Stimulated activated CD8-positive, alpha-beta memory T cell treated with anti-CD3 and anti-CD28 coated beads, Interleukin-4, amount 100 ng/mL, for 1 hour (primary cell): ENCODE measurements at places on chromosomes 7 and 10.

GRCh38 chr7:22671177-22671879 is 55.7 kb upstream of the IL6 start:
- no peak for DNase-seq

GRCh38 chr10:32256613-32257437 is 90.1 kb downstream of the EPC1 start:
- DNase-seq = peak; percentile 39

GRCh38 chr7:22896917-22897316 is 74.3 kb upstream of the TOMM7 start:
- DNase-seq = no peak

DNA sequence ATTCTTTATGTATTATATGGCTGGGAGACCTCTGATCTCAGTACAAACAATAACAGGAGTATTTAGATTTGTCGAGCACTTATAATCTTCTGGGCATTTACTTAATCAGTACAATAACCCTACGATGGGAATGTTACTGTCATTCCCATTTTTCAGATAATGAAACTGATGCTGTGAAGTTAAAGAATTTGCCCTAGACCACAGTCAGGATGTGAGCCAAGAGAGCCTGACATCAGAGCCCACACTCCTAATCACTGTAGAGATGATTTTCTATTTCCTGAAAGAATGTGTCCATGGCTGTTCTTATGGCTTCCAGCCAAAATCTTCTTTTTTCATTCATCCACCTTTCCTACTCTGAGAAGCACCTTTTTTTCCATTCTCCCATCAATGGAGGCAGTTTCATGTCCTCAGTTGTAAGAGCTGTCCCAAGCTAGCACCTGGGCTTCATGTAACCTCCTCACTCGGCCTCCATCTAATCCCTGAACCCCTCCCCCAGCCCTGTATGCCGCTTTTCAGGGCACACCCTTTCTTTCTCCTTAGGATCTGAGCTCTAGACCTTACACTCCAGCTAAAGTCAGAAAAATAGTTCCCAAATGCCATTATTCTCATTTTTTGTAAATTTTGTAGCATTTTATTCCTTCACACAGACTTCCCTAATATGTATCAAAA is 12.2 kb upstream of the CAV1 start:
- DNase-seq = no peak

- DNase-seq = no peak
Observed at GRCh38 chr10:97651773-97652172, 11.3 kb downstream of the PI4K2A start.

- no peak for DNase-seq
Observed at GRCh38 chr7:111853201-111853990, 291.1 kb upstream of the IMMP2L start.

DNA sequence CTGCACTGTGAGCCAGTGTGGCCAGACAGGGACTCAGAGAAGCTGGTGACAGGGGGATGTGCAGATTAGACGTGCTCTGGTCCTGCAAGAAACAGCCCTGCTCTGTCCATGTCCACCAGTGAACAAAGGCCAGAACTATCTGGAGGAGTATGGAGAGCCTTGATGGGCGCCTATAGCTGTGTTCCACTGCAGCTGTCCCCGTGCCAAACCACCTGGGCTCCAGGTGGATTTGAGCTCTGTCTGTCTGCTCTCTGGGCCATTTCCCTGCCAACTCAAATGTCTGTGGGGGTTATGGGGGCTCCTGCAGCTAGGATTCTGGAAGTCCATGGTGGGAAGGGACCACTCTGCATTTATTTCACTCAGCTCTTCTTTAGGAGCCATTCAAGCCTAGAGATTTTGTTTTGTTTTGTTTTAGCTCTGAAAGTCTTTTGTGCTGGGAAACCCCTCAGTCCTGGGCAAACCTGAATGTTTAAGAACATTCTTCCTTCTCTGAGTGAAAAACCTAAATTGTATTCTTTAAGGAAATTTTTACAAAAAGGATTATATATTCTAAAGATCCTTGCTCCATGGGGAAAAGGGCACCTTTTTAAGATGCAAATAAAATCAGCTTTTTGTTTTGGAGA is 1039.5 kb upstream of the SORCS1 start:
- DNase-seq = no peak

- no peak for DNase-seq
Observed at GRCh38 chr10:54478601-54479000, 322.4 kb downstream of the PCDH15 start.

DNA sequence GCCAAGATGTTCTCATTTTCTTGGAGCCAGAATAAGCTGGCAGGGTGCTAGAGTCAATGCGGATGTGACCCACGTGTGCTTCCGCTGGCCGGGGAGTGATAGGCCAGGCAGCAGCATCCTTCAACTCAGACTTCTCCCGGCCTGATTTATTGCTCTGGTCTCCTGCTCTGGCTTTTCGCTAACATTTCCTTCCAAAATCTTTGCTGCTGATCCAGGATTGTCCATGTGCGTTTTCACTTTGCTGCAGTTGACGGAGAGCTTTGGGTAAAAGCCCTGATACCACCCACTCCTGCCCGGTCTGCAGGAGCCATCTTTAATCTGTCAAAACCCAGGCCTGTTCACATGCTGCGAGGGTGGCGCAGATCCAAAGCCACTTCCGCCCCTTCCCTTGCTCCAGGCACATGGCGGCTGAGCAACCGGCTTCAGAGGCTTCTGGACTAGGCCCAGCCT is 106.8 kb downstream of the CYP26A1 start:
- DNase-seq = no peak

- no peak for DNase-seq
Observed at GRCh38 chr7:7816084-7816483, 97.7 kb upstream of the RPA3 start.

GRCh38 chr10:50605269-50605950 is 18.3 kb downstream of the SGMS1 start:
- DNase-seq = no peak

DNA sequence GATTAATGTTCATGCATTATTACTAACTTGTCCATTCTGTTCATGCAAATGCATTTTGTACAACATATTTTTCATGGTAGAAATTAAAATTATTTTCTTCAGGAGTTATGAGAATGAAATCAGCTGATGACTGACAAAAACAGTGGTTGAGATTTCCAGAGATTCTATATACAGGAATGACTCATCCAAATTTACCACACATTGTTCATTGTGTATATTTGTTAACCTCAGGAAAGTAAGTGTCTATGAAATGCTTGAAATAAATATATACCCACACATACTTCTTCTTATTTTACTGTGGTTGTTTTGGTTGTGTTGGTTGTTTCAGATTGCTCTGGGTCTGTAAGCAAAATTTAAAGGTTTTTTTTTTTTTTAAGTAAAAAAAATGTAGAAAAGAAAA is 108.1 kb upstream of the SP8 start:
- DNase-seq = no peak

- no peak for DNase-seq
Observed at GRCh38 chr10:72093450-72093849, 5.1 kb upstream of the SPOCK2 start.

- DNase-seq = no peak
Observed at GRCh38 chr7:35971133-35971891, 170.5 kb downstream of the SEPTIN7 start.

DNA sequence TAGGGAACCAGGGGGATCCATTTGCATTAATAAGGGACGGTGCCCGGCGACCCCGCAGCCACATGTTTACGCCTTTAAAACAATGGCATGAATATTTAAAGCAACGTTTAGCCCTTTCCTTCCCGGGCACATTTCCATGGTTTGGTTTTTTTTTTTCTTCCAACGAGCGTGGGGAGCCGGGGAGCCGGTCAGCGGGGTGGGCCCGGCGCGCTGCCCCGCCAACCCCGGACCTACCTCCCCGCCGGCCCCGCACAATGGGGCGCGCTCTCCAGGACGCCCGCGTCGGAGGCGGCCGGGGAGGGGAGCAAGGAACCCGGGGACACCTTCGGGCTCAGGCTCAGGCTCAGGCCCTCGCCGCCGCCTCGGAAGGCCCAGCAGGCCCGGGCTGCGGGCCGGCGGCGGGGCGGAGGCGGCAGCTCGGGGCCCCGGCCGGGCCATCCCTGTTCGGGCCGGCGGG is 1.0 kb downstream of the SEPHS1 start:
- DNase-seq = no peak

GRCh38 chr7:28573059-28573553 is 160.8 kb downstream of the CREB5 start:
- DNase-seq = no peak

DNA sequence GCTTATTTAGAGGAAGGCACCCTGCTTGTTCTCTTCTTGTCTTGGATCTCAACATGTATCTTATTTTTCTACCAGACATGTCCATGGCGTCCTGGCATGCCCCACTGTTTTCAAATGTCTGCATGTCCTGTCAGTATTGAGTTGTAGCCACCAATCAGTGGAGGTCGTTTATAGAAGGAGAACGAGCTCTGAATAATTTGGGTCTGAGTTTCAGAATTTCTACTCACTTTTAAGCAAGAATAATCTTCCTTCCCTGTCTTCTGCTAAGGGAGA is 2.9 kb upstream of the HOXA13 start:
- DNase-seq = no peak

- DNase-seq = no peak
Observed at GRCh38 chr7:94741179-94741578, 85.2 kb upstream of the SGCE start.

DNA sequence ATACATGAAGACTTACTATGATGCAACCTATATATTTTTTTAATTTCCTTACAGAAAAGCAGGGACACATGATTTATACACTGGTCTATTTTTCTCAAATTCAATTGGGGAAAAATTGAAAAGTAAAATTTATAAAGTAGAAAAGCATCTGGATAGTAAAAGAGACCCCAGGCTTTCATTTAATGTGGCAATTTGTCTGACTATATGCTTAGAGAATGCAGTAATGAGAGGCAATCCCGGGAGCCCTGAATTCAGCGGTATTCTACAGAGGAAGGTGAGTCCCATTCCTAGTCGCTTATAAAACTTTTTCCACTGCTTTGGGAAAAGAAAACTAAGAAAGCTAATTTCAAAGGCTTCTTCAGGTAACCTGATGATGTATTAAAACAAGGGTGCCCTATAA is 167.1 kb downstream of the SEMA3D start:
- DNase-seq = no peak

- no peak for DNase-seq
Observed at GRCh38 chr10:106313041-106313440, 851.5 kb downstream of the SORCS1 start.

DNA sequence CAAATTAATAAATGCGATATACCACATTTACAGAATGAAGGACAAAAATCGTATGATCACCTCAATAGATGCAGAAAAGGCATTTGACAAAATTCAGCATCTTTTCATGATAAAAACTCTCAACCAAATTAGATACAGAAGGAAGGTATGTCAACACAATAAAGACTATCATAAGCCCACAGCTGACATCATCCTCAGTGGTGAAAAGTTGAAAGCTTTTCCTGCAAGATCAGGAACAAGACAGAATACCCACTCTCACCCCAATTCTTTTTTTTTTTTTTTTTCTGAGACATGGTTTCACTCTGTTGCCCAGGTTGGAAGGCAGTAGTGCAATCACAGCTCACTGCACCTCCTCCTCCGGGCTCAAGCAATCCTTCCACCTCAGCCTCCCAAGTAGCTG is 67.2 kb downstream of the TPST1 start:
- DNase-seq = no peak

DNA sequence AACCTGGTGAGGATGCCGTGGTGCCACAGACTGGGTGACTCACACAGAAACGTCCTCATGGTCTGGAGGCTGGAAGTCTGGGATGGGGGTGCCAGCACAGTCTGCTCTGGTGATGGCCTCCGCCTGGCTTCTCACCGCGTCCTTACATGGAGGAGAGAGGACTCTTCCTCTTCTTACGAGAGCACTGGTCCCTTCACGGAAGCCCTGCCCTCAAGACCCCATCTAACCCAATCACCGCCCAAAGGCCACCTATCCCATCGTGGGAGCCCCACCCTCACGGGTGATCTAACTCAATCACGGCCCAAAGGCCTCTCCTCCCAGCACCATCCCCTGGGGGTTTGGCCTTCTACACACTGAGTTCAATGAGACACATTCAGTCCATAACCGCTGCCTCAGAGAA is 137.7 kb downstream of the PTPRN2 start:
- no peak for DNase-seq

GRCh38 chr7:32680259-32681173 is 185.2 kb downstream of the AVL9 start:
- DNase-seq = no peak
